ENCODE measurements at places on chromosomes 11 and 22.
A peak's percentile ranks its signal among the peaks of the same experiment; 100 is the strongest.

GRCh38 chr11:122319691-122320620 lies 203.9 kb upstream of the BLID start:
- no peak for DNase-seq

GRCh38 chr11:64916040-64916774 lies 802 bp downstream of the ATG2A start:
- DNase-seq = peak; percentile 55

DNA sequence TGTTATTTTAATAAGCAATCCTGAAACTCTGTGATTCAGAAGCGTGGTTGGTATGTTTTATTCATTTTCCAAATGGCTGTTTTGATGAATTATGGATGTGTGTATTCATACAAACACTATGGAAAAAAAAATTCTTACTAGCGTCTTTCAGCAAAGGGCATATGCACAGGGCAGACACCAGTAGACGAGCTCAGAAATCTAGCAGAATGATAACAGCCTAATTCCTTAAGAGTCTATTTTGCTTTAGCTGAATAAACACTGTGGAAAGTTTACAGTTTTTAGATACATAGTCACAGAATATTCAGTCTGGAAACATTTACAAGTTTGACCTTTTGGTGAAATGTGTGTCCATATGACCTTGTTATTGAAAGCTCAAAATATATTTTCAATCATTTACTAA lies 418.8 kb upstream of the LUZP2 start:
- no peak for DNase-seq

DNA sequence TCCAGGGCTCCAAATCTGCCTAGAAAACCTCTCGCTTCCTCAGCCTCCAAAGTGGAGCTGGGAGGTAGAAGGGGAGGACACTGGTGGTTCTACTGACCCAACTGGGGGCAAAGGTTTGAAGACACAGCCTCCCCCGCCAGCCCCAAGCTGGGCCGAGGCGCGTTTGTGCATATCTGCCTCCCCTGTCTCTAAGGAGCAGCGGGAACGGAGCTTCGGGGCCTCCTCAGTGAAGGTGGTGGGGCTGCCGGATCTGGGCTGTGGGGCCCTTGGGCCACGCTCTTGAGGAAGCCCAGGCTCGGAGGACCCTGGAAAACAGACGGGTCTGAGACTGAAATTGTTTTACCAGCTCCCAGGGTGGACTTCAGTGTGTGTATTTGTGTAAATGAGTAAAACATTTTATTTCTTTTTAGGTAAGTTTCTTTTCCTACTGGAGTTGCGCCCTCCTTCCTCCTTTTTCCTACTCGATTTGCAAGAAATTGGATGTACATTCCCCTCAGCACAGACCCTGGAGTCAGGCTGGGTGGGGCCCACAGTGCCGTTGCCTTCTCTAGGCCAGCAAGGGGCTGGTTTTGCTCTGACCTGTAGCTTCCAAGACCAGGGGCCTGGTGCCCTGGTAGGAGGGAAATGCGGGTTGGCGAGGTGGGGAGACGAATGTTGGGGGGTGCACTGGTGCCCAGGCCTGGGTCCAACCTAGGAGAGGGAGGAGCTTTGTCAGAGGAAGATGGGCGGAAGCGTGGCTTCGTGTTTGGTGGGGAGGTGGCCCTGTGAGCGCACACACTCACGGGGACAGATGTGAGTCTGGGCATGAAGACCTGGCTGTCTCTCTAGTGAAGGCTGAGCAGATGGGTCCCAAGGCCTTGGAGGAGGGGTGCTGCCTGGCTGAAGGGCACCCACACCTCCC lies 50.6 kb downstream of the ST14 start:
- DNase-seq = no peak

DNA sequence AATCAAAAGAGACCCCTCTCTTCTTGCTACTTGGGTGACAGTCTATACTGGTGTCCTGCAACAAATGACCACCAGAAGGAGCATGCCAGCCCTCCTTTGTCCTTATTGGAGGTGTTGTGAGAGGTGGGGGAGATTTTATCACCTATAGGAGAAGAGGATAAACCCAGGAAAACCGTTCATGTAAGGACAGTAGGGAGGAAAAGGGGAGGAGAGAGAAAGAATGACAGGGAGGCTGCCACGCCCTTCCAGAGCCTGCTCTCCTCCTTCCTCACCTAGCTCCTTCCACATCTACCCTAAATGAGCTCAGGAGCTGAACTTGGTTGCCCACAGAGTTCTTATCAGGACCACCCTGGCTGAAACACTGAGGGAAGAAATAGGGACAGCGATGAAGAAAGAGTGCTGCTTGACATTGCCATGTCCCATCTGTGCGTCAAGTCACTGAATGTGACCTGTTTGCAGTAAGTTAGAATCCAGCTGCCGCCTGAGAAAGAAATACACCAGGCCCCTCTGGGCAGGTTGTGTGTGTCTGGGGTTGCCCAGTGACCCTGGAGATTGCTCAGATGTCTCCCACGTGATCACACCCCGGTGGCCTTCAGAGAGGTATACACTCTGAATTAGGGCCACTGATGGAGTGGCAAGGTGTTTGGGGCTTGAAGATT lies 40.4 kb upstream of the ETS1 start:
- peak; percentile 59 for DNase-seq

DNA sequence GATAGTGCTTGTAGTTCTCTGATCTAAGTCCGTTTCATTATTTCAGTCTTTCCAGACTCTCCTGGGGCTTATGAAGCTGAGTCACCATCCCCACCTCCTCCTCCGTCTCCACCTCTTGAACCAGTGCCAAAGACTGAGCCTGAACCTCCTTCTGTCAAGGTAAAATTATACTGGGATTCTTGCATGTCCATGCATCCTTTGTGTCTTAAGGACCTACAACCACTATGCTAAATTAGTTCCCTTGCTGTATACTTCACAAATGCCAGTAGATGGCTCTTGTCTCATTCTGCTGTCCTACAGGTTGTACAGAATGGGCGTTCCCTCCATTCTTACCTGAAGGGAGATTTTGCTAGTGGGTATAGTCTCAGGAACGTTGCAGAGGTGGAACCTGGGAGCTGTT lies 42.2 kb downstream of the POLD3 start:
- no peak for DNase-seq

DNA sequence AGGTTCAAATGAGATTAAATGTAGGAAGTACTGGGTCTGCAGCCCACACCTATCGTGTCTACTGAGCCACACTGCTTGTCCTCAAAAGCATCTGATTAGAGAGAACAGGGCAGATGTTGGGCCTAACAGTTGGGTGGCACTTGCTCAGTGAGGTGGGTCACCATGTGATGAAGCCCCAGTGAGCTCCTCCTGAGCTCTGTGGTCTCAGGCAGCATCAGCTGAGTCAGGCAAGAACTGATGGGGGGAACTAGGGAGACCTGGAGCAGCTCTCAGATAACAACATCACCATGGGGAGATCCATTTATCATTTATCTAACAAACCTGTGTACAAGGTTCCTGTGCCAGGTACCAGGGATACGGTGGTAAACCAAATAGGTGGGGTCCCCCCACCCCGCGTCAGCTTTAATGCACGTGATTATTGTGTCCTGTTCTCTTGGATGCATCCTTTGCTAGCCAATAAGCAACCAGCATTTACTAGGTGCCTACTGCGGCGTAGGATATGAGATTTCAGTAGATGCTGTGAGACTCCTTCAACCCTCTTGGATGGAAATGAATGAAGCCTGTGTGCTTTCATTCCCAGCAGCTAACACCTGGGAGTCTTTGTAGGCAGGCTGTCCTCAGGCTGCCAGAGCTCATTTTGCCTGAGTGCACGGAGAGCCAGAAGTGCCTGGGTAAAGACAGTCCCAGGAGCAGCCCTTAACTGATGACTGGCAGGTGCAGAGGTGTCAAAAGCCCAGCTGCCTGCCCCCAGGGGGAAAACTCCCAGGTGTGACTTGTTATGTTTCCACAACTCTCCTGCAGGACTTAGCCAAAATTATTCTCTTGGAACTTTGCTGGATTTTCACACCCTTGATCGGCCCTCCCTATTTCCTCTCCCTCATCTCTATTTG lies 73.6 kb upstream of the NARS2 start:
- no peak for DNase-seq

DNA sequence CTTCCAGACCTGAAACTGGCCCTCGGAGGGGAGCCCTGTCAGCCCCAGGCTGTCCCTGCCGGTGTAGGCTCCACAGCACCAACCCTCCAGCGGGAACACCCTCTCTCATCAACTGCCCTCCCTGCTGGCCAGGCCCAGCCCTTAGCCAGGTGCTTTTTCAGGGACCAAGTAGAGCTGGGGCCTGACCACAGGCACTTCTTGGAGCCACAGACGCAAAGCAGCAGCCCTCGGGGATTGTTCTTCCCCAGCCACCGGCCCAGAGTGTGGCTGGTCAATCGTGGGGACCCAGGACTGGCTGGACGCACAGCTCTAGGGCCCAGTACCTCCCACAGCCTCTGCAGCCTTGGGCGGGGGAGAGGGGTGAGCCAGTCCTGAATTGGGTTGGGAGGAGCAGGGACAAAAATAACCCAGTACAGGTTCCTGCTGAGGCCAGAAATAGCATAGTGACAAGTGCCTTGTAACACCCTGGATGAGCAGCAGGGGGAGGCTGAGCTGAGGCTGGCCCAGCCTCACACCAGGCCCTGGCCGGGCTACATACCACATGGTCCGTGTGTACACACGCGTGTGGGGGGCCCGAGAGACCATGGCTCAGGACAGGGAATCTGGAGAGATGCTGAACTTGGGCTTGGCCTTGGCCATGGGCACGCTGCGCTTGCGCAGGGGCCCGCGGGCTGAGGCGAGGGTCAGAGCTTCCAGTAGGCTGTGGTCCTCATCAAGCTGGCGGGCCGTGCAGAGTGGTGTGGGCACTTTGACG lies 2.0 kb downstream of the KCNJ11 start:
- no peak for DNase-seq

GRCh38 chr11:130641876-130642275 lies 193.4 kb downstream of the ADAMTS15 start:
- DNase-seq = no peak

All from CD8-positive, alpha-beta memory T cell (primary cell).